ENCODE measurements at places on chromosomes 6 and 20.

DNA sequence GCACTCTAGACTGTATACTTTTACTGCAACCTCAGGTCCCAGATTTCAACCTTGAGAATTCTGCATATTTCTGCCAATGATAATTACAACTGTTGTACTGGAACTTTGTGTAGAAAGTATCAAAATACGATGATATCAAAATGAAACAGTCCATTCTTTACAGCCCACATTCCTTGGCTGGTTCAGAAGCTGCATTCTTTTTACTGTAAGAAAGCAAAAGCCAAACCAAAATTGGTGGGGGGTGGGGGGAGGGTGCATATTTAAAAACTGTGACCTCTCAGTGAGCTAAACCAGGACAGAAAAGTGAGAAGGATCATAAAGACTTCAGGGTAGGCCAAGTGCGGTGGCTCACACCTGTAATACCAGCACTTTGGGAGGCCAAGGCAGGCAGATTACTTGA is 41.8 kb upstream of the UBR2 start:
- no peak for DNase-seq

GRCh38 chr20:63577317-63577894 is 3.4 kb upstream of the HELZ2 start:
- DNase-seq = no peak

- no peak for DNase-seq
Observed at GRCh38 chr6:6525933-6526332, 62.6 kb upstream of the LY86 start.

GRCh38 chr6:135567375-135568083 is 70.0 kb upstream of the AHI1 start:
- DNase-seq = no peak

DNA sequence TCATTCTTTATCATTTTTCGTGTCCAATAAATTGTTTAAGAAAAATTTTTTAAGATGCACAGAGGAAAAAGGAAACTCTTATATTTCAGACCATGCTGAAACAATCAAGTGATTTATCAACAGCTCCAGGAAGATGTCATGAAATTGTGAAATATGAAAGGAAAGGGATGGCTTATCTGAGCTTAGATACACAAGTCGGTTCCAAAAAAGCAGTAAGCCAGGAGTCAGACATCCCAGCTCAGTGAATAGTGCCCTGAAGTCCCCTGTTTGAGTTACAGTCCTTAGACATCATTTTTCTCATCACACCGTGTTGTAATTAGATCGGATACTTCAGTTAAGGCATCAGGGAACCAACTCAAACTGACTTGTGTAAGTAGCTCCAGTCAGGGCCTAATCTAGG is 91.0 kb upstream of the SSTR4 start:
- no peak for DNase-seq

- DNase-seq = no peak
Observed at GRCh38 chr6:34587325-34587724, 31.2 kb upstream of the SPDEF start.

DNA sequence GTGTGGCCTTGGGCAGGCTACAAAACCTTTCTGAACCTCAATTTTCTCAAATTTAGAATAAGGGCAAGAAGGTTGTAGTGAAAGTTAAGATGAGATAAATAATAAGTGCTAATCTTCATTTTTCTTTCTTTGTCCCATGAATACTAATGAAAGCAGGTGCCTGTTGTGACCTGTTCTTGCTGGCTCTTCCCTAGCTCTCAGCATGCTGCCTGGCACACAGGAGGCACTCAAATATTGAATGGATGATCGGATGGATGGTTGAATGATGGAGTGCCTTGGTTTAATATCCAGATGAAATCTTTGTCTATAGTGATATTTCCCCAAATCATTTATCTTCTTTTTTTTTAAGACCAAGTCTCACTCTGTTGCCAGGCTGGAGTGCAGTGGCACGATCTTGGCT is 15.0 kb downstream of the PBOV1 start:
- no peak for DNase-seq

DNA sequence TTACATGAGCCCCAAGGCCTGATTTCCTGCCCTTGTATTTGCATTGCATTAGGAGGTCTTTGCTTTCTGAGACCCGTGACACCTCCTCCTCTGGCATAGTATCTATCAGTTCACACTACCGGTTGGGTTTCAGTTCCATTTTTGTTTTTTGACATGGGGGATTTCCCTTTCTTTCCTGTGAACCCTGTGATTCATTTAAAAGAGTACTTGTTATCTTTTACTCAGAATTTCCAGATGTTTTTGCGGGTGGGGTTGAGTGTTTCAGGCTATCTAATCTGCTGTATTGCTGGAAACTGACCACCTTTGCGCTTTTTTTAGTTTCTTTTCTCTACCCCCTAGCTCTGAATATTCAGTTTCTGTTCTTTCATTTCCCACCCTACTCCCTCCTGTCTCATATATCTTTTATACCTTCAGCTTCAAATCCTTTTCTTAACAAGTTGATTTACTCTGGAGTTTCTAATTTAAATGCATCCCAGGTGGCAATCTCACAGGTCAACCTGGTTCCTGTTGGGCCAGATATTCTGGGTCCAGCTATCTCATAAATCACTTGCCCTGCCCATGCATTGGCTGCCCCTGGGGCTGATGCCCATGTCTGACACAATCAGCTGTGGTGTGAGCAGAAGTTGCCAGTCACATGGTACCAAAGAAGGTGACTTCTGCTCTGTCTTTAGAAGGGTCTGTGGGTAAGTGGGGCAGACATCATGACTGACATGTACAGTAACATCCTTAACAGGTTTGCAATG is 14.3 kb upstream of the NCOA3 start:
- peak; percentile 19 for DNase-seq

GRCh38 chr6:84791233-84791632 is 26.8 kb upstream of the TBX18 start:
- peak; percentile 72 for DNase-seq

- DNase-seq = no peak
Observed at GRCh38 chr6:6725468-6726209, 137.1 kb downstream of the LY86 start.

All from ELR (cell line).